ENCODE measurements at places on chromosomes 5 and 9. TPM values are rescaled to one million over a fixed set of nuclear protein-coding genes. Genes with fewer than 3 reads are reported as not detected.

Gene HSPA5
- polyA plus RNA-seq: 135 TPM

DNA sequence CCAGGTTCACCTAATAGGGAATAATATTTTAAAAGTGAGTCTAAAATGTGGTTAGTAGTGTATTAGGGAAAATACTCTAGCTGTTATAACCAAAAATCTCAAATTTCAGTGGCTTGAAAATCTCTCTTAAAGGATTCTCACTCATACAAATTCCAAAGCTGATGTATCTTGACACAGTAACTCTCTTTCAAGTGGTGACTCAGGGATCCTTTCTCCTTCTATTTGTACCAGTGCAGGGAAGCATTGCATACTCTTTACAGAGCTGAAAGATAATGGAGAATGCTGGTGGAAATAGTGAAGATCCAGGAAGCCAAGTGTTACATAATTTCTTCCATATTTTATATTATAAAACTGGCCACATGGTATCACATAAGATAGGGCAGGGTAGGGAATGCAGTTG, 560.2 kb upstream of the CDH9 start:
- no peak for DNase-seq

DNA sequence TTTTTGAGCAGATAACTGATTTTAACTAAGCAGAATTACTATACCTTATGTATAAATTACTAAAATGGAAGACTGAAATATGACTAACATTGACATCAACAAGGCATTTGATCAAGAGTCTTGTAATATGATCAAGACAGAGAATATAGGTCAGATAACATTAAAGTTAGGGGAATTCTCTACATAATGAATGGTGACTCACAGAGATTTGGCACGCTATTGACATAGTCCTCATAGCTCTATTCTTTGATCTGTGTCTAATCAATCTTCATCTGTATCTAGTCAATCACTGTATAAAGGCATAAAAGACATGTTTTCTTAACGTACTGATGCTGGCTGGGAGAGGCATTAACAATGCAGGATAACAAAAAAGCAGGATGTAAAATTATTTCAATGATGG, 17.4 kb downstream of the ABITRAM start:
- no peak for DNase-seq

DNA sequence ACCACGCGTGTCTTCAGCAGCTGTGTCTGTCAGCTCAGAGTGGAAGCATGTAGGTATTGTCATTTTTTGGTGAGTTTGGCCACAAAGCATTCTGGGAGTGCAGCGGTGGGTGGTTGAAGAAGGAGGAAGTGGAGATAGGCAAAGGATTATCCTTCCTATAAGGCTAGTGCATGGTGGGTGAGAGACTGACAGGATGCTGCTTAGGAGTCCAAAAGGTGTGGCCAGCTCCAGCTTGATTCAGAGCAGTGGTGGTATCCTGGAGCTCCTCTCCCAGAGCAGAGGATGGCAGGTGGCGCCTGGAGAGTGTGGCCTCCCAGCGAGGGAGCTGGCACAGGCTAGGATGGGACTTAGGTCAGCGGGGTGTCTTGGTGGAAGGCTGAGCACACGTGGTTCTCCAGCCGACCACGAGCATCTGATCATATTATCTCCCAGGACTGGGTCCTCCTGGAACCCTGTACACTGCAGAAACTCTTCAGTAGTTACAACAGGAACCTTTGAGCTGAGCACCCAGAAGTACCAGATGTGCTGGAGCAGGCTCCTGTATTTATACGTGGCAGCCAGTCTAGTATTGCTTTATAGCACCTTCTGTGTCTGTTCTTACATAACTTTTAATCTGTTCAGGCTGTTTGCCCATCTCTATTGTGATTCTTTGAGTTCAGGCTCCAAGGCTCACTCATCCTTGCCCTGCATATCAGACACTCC, 29.6 kb downstream of the MAML1 start:
- DNase-seq: no peak

GRCh38 chr5:175107028-175107588, 336.9 kb downstream of the DRD1 start:
- no peak for DNase-seq

- no peak for DNase-seq
Measured at GRCh38 chr9:91150998-91151717, 210.6 kb downstream of the AUH start.

DNA sequence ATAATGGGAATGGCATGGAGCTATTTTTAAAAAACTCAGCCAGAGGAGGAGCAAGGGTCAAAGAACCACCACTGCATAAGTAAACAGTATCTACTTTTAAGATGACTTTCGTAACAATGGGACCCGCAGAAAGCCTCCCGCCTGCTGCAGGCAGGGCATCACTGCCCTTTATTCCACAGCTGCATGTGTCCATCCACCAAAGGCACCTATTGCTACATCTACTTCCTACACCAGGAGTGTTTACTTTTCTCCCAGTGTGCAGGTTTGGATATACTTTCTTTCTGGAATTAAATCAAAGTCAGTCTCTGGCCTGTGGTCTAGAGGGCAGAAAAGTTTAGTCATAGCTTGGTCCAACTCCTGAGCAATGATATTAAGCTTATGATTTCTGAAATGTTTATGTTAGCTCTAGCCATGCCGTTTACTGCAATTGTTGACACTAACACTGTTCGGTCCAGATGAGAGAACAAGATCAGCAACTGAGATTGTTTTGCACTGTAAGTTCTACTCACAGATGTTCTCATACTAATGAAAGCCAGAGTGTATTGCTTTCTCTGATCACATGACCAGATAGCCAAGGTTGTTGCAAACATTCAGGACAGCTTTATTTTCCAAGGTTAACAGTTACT, 391.5 kb downstream of the FGF10 start:
- DNase-seq: no peak
